ENCODE measurements at places on chromosomes 12 and 14. TPM values are rescaled to one million over a fixed set of nuclear protein-coding genes. Genes with fewer than 3 reads are reported as not detected.

DNA sequence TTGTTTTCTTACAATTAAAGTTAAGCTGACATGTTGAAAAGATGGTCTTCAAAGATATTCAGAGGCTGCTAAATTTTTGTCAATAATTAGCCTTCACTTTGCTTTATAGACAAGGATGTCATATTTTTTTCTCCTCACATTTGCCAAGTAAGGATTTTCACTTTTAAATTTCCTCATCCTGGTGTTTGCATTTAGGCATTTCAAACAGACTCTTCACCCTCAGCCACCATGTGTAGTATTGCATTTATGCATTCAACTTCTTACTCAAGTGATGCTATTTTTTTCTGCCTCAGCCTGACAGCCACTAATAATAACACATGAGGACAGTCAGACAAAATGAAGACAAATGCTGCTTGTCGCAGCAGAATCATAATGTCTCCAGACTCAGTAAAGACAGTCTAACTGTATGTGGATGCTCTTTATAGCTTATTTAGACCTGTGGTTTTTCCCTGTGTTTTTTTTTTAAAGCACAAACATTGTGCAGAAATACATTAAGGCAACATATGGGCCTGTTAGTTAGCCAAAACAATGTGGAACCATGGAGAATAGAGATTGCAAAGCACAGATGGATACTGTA lies 481.5 kb downstream of the NPAS3 start:
- DNase-seq = no peak

FAM90A1 gene
- 0.48 TPM for polyA plus RNA-seq

SP7 gene
- not detected for polyA plus RNA-seq

DNA sequence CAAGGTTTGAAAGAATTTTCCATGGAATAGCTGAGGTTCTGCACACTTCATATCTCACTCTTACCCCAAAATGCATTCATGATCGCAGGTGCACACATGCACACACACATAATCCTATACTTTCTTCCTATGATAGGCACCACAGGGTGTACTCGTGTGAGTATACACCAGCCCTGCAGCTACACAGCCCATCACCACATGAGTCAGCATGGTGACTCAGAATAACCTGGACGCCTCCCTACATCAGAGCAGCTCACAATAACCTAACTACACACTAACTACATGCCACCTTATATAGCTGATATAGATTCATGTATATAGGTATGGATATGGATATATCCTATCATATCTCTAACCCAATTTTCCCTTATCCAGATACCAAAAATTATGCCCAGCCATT lies 850.2 kb upstream of the TMEM132C start:
- no peak for DNase-seq

CELA1 gene
- not detected for polyA plus RNA-seq

- no peak for DNase-seq
Measured at GRCh38 chr12:119601877-119602733, 8.5 kb downstream of the TMEM233 start.

GRCh38 chr12:29818916-29819623 lies 35.3 kb upstream of the TMTC1 start:
- DNase-seq = peak; percentile 80

DNA sequence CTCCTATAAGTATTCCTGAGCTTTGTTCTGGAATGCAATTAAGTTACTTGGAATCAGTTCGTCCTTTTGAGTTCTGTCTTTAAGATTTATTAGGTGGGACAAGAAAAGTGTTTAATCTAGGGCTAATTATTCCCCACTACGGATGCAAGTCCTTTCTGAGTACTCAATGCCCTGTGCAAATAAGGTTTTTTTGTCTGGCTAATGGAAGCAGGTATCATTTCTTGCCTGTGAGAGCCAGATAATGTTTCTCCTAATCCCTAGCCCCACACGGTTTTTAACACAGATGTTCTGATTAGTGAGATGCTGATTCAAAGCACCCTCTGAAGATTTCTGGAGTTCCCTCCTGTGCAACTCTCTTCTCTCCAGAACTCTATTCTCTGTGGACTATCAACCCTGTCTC lies 296.6 kb upstream of the PRICKLE1 start:
- no peak for DNase-seq

GRCh38 chr14:103894034-103894722 lies 34.1 kb upstream of the TDRD9 start:
- no peak for DNase-seq

DNA sequence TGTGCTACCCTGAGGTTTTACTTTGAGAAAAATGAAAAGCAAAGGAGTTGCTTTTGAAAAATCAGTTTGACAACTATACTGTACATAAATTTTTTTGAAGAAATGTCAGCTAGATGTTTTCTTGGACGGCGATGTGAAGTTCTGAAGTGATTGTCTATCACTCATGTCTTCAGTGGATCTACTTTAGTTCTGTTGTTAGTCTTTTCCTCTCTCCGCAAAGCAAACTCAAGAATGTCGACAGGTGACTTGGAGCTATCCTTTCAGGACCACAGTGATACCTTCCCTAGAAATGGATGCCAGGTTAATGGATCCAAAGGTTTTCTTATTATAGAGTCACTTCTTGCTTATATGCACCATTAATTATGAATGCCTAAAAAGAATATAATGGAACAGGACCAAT lies 1.2 kb downstream of the PTPRO start:
- no peak for DNase-seq

GRCh38 chr14:22521449-22522239 lies 67.4 kb downstream of the DAD1 start:
- DNase-seq = no peak

GRCh38 chr12:122730215-122731014 lies at the start of gene HCAR1:
Gene HCAR1, minus strand, starts transcription at chr12:122730844. Its CDS starts 505 bp downstream, at chr12:122730339.
- no peak for DNase-seq

PLXNC1 gene
- 27.1 TPM for polyA plus RNA-seq

RNF212B gene
- 0.60 TPM for polyA plus RNA-seq

DNA sequence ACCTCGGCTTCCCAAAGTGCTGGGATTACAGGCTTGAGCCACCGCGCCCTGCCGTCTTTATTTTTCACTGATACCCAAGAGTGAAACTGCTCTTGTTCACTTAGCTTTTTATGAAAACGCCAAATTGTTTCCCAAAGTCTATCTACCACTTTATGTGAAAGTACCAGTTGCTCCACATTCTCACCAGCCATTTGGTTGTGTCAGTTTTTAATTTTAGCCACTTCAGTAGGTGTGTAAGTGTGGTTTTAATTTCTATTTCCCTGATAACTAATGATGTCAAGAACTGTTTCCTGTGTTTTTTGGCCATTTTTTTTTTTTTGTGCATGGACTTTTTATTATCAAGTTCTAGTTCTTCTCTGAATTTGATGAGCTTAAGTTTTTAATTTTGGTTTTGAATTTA lies 17.1 kb downstream of the CAND1 start:
- DNase-seq = no peak

FBXO21 gene
- polyA plus RNA-seq = 26.1 TPM

DNA sequence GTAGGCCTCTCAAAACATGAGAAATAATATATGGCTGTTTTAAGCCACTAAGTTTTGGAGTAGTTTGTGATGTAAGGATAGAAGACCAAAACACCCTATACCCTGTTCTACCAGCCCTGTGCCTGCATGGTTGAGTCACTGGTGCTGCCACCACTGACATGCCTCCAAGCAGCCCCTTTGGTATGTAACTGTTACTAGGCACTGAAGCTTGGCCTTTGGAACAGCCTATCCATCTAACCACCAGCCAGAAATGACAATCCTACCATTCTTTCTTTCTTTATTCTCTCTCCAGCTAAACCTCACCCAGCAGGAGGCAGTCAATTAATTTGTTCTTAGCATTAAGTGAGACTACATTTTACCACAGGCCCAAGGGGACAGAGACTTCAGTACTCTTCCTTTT lies 240.3 kb downstream of the MSRB3 start:
- no peak for DNase-seq

GRCh38 chr12:120090206-120090605 lies 26.3 kb downstream of the RAB35 start:
- no peak for DNase-seq

DNA sequence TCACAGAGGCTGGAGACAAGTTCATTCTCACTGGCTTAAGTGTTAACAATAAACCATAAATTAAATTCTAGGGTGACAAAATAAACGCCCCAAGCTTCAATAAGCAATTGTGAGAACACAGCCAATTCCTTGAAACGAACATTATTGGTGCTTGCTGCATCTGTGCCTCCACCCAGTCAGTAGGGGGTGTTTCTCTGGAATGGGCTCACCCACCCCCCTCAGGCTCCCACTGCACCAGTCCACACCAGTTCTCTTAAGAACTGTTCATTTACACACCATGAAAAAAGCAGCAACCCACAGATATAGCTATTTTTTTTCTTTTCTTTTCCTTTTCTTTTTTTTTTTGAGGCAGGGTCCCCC lies 34.7 kb downstream of the CDC42BPB start:
- no peak for DNase-seq

- no peak for DNase-seq
Measured at GRCh38 chr12:25089738-25090137, 105.2 kb downstream of the DNAI7 start.

GRCh38 chr12:24557738-24558137 lies 391.2 kb downstream of the BCAT1 start:
- no peak for DNase-seq

GRCh38 chr14:103534576-103535061 lies 5.6 kb downstream of the TRMT61A start:
- DNase-seq = no peak

BORCS5 gene
- 8.6 TPM for polyA plus RNA-seq

SLC38A4 gene
- 5.7 TPM for polyA plus RNA-seq

DNA sequence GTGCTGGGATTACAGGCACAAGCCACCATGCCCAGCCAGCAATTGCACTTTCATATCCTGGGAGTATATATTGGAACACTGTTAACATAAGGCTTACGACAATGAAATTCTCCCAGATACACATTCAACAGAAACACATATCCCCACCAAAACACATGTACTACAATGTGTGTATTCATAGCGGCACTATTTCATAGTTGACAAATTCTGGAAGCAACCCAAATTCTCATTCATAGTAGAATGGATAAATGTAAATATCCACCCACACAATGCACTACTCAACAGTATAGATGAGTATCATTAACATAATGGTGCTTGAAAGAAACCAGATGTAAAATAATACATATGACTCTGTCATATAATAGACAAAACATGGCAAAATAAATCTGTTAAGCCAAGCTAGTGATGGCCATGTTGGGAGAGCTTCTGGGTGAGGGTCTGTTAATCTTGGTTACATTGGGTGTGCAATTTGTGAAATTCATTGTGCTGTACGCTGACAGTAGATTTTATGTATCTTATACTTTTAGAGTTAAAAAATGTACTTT lies 2.6 kb upstream of the DNAAF2 start:
- DNase-seq = no peak

AKT1 gene
- not detected for polyA plus RNA-seq

DNA sequence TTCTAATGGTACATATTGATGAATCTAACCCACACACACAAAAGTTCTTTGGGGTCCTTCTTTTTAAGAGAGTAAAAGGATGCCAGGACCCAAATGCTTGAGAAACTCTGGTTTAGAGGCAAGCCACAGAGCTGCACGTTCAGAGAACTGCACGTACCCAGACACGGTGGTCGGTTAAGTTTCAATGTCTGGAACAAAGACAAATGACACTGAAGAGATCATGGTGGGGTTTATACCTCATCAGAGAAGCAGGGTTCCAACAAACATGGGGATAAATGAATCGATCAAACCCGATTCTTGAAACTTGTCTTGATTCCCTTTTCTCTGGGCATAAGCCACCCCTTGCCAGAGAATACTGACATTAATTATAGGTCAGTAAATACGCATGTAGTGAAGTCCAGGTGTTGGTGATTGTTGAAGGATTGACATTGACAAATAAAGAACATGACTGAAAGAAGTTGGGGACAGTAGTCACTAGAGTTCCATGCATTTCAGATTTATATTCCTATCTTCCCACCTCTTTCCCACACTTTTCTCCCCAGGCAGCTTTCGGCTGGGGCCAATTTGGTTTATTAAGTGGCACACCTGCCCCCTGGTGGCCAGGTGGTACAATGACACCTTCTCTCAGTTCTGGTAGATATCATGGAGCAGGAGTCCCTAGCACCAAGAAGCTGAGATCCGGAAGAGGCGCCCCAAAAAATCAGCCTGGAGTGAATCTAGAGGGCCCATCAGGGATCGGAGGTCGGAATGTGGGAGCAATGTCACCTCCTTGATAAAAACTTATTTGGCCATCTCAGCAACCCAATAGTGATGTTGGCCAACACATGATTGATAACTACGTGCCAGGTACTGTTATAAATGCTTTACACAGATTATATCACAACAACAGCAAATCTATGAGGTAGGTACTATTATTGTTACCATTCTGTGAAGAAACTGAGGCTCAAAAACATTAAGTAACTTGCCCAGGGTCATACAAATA lies 17.8 kb upstream of the HDAC7 start:
- DNase-seq = no peak

ARHGAP9 gene
- polyA plus RNA-seq = 18.7 TPM
